Lung (tissue), 17 donors: ENCODE measurements at places on chromosomes 2 and 18. TPM values are rescaled to one million over a fixed set of nuclear protein-coding genes. Genes with fewer than 3 reads are reported as not detected.

The SERPINB4 gene
- 0.34 TPM for total RNA-seq

DNA sequence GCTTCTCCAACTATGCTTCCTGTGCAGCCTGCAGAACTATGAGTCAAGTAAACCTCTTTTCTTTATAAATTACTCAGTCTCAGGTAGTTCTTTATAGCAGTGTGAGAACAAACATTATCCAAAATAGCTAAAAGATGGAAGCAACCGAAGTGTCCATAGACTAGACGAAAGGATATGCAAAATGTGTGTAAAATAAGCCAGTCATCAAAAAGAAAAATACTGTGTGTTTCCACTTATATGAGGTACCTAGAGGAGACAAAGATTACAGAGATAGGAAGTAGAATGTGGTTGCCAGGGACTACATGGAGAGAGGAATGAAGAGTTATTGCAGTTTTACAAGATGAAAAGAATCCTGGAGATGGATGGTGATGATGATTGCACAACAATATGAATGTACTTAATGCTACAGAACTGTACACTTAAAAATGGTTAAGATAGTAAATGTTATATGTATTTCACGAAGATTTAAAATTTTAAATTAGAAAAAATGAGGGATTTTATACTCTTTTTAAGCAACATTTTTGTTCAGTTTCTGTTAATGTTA is 99.3 kb upstream of the FN1 start:
- H3K36me3 ChIP-seq = no peaks in the 10 kb centered on the region
- no peak for DNase-seq
- peaks cover 3% of the 10 kb centered on the region for H3K4me1 ChIP-seq
- no peaks in the 10 kb centered on the region for H3K27me3 ChIP-seq
- no peak overlapping the region for H3K27ac ChIP-seq

The NR4A2 gene
- total RNA-seq = 4.2 TPM

The HTR2B gene
- 0.09 TPM for total RNA-seq

DNA sequence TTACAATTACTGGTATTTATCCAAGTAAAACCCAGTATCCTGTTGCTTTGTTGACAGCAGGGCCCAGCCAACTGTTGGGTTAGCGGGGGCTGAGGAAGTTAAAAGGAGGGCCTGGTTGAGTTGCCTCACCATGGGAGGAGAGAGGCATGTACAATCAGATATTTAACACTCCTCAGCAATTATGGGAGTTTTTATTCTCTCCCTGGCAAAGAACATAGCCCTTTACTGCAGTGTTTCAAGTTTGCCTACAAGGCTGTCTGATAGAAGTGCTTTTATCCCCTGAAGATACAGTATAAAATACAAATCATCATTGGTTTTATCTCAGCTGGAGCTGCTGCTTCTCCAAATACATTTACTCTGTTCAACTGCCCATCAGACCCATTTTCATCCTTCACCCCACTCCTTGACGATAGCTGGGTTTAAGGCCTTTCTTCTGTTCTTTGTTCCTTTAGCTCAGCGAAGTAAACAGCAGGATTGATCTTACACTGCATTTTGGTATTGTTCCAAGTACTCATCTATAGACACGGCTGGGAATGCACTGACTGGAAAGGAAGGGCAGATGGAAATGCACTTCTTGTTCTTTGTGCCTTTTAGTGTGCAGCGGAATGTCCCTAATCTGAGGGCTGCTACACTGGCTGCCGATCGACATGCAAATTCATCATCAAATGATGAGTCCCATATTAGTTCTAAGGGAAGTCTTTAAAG is 402.5 kb upstream of the SPRED2 start:
- no peak overlapping the region for H3K4me3 ChIP-seq
- no peaks in the 10 kb centered on the region for H3K36me3 ChIP-seq
- no peak overlapping the region for H3K27ac ChIP-seq
- no peaks in the 10 kb centered on the region for H3K4me1 ChIP-seq

The MAPRE3 gene
- total RNA-seq = 34.1 TPM

- no peak overlapping the region for H3K27ac ChIP-seq
- H3K4me1 ChIP-seq = no peaks in the 10 kb centered on the region
- no peak overlapping the region for H3K4me3 ChIP-seq
- H3K36me3 ChIP-seq = no peaks in the 10 kb centered on the region
These were observed 196.3 kb downstream of the PDE1A start for GRCh38 chr2:182230561-182230960.

The UGT1A6 gene
- 0.63 TPM for total RNA-seq

DNA sequence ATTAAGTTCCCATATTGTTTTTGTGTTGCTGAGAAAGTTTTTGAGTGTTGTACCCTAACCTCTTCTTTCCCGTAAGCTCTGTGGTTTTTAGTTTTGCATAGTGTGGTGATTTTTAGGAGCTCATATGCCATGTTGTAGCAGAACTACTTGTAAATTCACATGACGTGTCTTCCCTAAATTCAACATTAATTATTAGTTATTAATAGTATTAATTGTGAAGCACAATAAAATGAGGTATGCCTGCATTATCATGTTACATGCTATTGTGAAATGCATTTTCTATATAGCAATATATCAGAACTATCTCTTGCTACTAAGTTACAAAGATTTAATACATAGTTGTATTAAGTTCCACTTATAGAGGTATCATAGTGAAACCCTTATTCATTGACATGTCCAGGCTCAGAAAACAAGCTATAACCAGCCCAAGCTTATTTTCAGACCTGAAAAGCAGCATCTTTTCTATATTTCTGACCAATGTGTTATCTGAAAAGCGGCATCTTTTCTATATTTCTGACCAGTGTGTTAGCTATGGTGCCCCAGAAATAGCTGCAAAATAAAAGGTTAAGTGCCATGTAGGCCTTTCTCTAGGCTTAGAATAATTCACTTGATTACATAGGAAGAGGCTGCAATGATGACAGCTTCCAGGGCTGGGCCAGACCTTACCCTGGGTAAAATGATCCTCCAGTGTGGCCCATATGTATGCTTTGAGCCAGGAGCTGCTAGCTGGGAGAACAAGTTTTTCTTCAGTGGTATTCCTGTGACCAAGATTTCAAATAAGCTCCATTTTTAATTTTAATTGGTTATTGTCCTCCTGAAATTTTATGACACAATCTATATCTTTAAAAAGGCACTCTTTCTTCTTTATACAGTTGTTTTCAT is 21.6 kb downstream of the EPAS1 start:
- no peaks in the 10 kb centered on the region for H3K36me3 ChIP-seq
- no peak overlapping the region for H3K4me3 ChIP-seq
- DNase-seq = no peak
- no peak overlapping the region for H3K27ac ChIP-seq
- H3K4me1 ChIP-seq = peaks cover 33% of the 10 kb centered on the region

The TTC21B gene
- total RNA-seq = 146 TPM

The UNC80 gene
- total RNA-seq = 0.03 TPM

GRCh38 chr2:223270548-223270947 is 218.6 kb downstream of the KCNE4 start:
- H3K27me3 ChIP-seq = no peaks in the 10 kb centered on the region
- no peak overlapping the region for H3K4me3 ChIP-seq
- no peak for DNase-seq
- no peaks in the 10 kb centered on the region for H3K4me1 ChIP-seq
- H3K27ac ChIP-seq = no peak overlapping the region

GRCh38 chr2:238133499-238134392 is 4.7 kb upstream of the KLHL30 start:
- no peaks in the 10 kb centered on the region for H3K4me1 ChIP-seq
- DNase-seq = no peak
- H3K36me3 ChIP-seq = no peaks in the 10 kb centered on the region
- no peak overlapping the region for H3K4me3 ChIP-seq

DNA sequence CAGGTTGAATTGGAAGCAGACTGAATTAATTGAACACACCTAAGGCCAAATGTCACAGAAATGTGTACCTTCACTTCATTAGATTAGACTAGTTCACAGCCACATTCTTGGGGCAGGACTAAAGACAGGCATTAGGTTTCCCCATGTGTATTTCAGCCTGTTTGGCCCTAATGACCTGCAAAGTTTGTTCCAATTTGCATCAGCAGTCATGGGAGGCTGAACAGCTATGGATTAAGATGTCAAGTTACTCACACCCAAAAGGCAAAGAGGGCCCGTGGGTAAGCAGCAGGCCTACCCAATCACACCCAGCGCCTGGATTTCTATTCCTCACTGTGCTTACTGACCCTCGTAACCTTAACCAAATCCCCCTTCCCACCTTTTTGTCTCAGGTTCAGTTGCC is 99.6 kb upstream of the RIOK3 start:
- H3K27me3 ChIP-seq = no peaks in the 10 kb centered on the region
- H3K4me1 ChIP-seq = peaks cover 30% of the 10 kb centered on the region
- no peak overlapping the region for H3K4me3 ChIP-seq
- H3K27ac ChIP-seq = no peak overlapping the region

DNA sequence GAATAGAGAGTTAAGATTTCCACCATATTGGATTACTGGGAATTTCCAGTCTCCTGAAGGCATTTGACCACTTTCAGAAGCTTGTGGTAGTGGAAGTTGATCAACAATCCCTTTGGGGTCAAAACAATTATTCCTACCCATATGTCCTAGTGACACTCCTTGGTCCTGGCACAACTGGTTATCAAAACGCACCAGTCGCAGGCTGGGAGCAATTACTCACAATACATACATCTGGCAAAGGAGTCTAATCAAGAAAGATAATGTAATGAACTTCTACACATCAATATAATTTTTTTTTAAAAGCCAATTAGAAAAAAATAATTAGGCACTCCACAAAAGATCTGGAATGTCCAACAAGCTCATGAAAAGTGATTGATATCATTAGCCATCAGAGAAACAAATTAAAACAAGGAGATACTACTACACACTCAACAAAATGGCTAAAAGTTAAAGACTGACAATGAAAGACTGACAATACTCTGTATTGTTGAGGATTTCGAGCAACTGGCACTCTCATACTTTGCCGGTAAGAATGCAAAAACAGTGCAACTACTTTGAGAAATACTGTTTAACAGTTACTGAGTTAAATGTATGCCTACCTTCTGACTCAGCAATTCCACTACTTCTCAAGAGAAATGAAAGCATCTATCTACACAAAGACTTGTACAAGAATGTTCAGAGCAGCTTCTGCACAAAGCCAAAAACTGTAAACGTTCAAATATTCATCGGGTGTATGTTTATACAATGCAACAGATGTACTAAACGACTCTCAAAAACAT is 2.0 kb downstream of the INO80C start:
- H3K27me3 ChIP-seq = no peaks in the 10 kb centered on the region
- peaks cover 14% of the 10 kb centered on the region for H3K4me1 ChIP-seq
- H3K36me3 ChIP-seq = no peaks in the 10 kb centered on the region

- no peaks in the 10 kb centered on the region for H3K27me3 ChIP-seq
- DNase-seq = no peak
- H3K36me3 ChIP-seq = no peaks in the 10 kb centered on the region
- no peak overlapping the region for H3K27ac ChIP-seq
- H3K4me1 ChIP-seq = no peaks in the 10 kb centered on the region
These were observed 478.7 kb upstream of the TCF4 start for GRCh38 chr18:56066524-56067213.

GRCh38 chr2:147224070-147224469 is 620.8 kb upstream of the ACVR2A start:
- H3K36me3 ChIP-seq = no peaks in the 10 kb centered on the region
- no peaks in the 10 kb centered on the region for H3K4me1 ChIP-seq
- no peak overlapping the region for H3K4me3 ChIP-seq
- H3K27ac ChIP-seq = no peak overlapping the region
- no peaks in the 10 kb centered on the region for H3K27me3 ChIP-seq

The KCNJ13 gene
- 1.8 TPM for total RNA-seq

The CXCR1 gene
- 6.4 TPM for total RNA-seq

DNA sequence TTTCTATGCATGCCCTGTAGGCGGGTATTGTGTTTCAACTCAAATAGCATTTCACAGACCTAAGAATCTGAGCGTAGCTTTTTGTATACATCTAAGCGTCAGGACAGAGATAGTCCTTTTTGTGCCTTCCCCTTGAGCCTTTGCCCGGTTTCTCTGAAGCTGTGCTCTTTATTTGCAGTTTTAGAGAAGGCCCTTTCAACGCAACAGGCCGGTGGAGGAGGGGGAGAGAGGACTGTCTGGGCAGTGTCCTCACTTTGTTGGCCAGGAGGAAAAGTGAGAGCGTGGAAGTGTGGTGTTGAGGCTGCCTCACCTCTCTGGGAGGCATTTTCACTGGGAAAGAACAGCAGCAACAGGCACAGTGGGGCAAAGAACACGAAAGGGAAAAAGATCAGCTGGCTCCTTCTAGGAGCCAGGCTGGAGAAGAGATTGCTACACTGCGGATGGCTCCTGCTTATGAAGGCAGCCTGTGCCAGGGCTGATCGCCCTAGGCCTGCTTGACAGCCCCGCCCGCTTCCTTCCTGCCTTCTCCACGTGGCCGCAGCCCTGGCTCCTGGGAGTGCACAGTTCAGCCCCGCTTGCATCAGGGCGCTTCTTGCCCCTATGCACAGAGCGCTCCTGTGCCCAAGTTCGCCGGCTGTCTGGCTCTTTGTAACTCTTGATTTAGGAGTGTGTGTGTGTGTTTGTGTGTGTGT is 195.6 kb upstream of the POU3F3 start:
- DNase-seq = no peak
- no peak overlapping the region for H3K27ac ChIP-seq
- H3K4me1 ChIP-seq = peaks cover 9% of the 10 kb centered on the region
- no peaks in the 10 kb centered on the region for H3K36me3 ChIP-seq
- H3K27me3 ChIP-seq = peaks cover 44% of the 10 kb centered on the region

The MATN3 gene
- 2.9 TPM for total RNA-seq

- no peaks in the 10 kb centered on the region for H3K27me3 ChIP-seq
- H3K36me3 ChIP-seq = no peaks in the 10 kb centered on the region
- no peak for DNase-seq
- no peak overlapping the region for H3K4me3 ChIP-seq
These were observed 91.4 kb downstream of the ACAA2 start for GRCh38 chr18:49721981-49722380.

DNA sequence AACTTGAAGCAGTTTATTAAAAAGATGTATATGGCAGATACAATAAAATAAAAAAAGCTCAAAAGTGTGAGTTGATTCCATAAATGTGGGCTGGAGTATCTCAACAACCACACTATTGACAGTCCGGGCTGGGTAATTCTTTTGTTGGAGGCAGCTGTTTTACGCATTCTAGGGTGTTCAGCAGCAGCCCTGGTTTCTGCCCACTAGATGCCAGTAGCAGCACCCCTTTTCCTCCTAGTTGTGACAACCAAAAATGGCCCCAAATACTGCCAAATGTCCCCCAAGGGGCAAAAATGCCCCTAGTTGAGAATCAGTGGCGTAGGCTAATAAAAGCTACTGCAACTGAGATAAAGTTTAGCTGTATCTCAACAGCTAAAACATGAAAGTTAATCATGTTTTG is 44.8 kb downstream of the CHMP3 start:
- no peak overlapping the region for H3K27ac ChIP-seq
- H3K27me3 ChIP-seq = no peaks in the 10 kb centered on the region
- peak; percentile 83 for DNase-seq
- no peak overlapping the region for H3K4me3 ChIP-seq
- peaks cover 22% of the 10 kb centered on the region for H3K4me1 ChIP-seq

The MAL gene
- 1.3 TPM for total RNA-seq

- H3K27ac ChIP-seq = no peak overlapping the region
- no peaks in the 10 kb centered on the region for H3K36me3 ChIP-seq
- no peak overlapping the region for H3K4me3 ChIP-seq
- no peak for DNase-seq
These were observed 31.2 kb downstream of the TWIST2 start for GRCh38 chr2:238879043-238879442.

The CGREF1 gene
- total RNA-seq = 0.89 TPM
